Liver (tissue), 10 donors: ENCODE measurements at places on chromosomes 13 and 19. TPM values are rescaled to one million over a fixed set of nuclear protein-coding genes. Genes with fewer than 3 reads are reported as not detected.

DNA sequence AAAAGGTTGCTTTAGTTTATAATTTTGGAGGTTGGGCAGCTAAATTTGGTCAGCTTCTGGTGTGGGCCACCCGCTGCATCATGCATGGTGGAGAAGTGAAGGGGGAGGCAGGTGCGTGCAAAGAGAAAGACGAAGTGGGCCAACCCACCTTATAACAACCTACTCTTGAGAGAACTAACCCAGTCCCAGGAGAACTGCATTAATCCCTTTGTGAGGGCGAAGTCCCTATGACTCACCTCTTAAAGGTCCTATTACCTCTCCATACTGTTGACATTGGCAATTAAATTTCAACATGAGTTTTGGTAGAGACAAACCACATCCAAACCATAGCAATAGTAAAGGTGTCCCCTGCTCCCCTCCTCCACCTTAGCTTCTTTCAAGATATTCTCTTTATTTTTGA lies 7.7 kb upstream of the FGF9 start:
- DNase-seq: no peak

DNA sequence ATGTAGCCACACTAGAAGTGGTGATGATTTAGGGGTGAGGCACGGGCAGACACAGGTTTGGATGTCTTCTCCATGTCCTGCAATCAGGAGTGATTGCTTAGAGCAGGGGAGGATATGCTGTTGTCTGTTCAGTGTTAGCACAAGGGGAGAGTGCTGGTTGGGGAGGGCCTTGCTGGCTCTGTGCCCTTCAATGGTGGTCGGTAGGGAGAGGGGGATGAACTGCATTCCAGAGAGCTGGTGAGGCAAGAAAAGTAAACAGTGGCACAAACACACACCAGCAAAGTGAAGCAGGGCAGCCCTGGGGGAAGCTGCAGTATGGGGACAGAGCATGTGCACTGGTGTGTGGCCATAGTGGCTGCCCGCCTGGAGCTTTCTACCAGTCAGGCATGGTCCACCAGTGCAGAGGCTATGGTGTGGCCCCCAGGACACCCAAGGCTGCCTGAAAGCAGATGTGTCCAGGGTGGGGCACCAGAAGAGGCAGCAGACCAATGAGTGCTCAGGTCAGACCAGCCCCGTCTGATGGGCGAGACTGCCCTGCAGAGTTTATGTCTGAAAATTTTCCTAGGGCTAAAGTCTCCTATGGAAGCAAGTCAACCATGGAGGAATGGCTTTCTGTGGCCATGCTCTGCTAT lies 1676.9 kb downstream of the PCDH9 start:
- no peak for DNase-seq

- DNase-seq: no peak
These were observed 101.2 kb downstream of the LHFPL6 start for GRCh38 chr13:39501702-39502324.

DNA sequence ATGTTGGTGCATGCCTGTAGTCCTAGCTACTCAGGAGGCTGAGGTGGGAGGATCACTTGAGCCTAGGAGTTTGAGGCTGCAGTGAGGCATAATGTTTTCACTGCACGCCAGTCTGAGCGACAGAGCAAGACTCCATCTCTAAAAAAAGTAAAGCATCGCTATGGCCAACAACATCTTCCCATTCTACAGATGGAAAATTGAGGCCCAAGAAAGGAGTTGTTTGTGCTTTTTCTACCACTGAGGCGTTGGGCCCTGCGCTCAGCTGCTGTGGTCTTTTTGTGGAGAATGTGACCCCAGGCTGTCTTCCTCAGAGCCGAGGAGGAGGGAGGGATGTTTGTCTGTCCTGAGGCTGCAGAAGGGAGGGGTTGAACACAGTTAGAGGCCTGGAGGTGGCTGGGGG lies 485 bp upstream of the C5AR2 start:
- DNase-seq: no peak

DNA sequence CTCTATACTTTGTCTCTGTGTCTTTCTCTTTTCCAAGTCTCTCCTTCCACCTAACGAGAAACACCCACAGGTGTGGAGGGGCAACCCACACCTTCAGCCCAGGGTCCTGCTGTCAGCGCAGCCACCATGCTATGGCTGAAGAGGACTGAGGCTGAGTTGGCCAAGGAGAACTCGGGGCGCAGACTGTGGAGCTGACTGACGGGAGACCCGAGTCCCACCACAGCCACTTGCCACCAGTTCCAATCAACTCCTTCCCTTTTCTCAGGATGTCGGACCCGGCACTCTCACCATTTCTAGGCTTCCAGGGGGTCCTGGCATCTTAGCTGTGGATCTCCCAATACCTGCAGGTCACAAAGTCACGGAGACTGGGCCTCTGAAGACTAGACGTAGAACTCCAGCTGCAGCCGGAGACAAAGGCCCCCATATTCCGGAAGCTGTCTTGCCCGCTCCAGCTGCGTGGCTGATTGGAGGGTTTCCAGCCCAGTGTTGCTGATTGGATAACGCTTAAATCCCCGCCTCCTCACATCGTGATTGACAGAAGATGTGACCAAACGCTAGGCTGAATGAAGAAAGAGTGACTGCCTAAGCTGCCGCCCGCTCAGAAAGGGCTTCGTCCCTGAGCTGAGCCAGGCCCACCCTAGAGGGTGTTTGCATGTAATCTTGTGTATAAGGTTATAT lies 63.6 kb downstream of the ZNF429 start:
- peak; percentile 95 for DNase-seq

- no peak for DNase-seq
These were observed 9.3 kb downstream of the GSK3A start for GRCh38 chr19:42233106-42233505.

DNA sequence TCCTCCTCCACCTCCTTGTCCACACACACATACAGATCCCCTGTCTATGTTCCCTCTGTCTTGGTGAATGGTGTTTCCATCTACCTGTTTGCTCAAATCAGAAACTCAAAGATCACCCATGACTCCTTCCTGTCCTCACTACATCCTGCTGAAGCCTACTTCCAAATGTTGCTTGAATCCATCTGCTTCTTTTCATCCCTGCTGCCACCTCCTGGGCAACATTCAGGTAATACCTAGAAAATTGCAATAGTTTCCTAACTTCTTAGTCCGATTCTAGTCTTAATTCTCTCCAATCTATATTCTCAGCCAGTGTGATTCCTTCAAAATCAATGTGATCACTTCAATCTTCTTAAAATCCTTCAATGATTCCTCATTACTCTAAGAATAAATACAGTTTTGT lies 155.5 kb upstream of the STARD13 start:
- no peak for DNase-seq

- no peak for DNase-seq
These were observed 49.3 kb downstream of the LIG4 start for GRCh38 chr13:108166078-108166477.

- DNase-seq: no peak
These were observed 297.0 kb downstream of the FGF9 start for GRCh38 chr13:21967871-21968270.

DNA sequence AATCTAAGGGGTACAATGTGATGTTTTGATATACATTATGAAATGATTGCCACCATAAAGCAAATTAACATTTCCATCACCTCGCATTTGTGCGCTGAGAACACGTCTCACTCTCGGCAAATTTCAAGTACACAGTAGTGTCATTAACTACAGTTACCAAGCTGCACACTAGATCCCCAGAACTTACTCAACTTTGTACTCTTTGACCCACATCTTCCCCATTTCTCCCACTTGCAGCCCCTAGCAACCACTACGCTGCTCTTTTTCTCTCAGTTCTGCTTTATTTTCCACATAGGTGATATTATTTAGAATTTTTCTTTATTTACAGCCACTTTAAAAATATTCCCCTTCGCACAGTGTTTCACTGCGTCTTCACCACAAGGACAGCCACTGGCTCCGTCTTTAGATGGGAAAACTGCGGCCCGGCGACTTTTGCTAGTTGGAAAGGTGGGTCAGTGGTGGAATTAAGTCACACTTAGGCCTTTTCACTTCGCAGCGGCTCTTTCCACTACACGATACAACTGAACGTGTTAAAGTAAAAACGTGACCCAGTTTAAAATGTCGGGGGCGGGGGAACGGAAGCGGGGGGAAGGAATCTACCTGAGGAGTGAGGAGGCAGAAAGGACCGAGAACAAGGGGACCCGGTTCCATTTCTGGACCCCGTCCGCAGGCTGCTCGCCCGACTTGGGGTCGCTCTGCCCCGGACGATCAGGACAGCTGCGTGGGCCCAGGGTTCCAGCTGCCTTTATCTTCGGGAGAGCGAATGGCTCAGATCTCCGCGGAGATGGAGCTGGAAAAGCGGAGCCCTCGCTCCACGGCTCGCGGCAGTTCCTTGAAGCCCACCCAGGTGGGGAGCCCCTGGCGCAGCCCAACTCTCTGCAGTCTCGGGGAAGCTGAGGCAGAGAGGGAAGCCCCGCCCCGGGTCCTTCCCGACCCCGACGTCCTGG lies 486.1 kb downstream of the UQCRFS1 start:
- no peak for DNase-seq

GRCh38 chr13:83056269-83056668 lies 826.0 kb downstream of the SLITRK1 start:
- DNase-seq: no peak

DNA sequence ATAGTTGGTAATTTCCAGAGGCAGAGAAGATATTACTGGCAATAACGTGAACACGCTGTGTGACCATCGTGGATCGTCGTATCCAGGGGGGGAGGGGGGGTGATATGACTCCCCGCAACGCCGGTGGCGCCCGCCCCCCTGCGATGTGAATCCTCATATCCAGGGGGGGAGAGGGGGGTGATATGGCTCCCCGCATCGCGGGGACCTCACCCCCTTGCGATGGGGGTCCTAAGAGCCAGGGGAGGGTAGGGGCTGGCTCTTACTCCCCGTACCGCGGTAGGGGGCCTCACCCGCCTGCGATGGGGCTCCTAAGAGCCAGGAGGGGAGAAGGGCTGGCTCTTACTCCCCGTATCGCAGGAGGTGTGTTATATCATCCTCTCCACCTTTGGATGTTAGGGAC lies 31.3 kb upstream of the RGCC start:
- no peak for DNase-seq

GRCh38 chr19:36152019-36152351 lies 262 bp downstream of the COX7A1 start:
- DNase-seq: no peak

GRCh38 chr13:34345258-34345965 lies 527.5 kb downstream of the RFC3 start:
- DNase-seq: no peak

DNA sequence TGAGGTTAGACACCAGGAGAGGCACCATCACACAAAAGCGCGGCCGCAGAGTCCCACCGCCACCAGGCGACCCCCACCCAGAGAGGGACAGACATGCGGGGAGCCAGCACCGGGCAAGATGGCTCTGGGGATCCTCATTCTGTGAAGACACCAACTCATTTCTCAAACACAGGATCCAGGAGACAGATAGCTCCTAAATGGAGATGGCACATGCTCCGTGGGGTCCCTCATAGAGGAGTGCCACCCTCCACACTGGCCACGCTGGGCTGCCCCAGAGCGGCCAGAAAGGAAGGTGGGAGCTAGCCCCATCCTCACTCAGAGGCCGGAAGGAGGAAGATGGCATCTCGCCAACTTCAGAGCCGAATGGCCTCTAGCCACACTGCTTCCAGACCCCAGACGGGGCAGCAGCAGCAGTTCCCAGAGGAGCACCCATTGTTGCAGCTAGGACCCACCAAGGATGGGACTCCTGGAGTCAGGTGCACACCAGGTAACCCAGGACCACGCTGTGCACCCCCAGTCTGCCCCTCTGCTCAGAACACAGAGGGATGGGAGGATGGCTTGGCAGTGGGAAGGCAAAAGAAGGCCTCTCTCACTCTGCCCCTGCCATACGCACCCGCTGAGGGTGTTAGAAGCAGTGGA lies 78.6 kb downstream of the ZIC5 start:
- DNase-seq: no peak

GRCh38 chr19:48955308-48955958 lies 758 bp downstream of the BAX start:
- DNase-seq: no peak

DNA sequence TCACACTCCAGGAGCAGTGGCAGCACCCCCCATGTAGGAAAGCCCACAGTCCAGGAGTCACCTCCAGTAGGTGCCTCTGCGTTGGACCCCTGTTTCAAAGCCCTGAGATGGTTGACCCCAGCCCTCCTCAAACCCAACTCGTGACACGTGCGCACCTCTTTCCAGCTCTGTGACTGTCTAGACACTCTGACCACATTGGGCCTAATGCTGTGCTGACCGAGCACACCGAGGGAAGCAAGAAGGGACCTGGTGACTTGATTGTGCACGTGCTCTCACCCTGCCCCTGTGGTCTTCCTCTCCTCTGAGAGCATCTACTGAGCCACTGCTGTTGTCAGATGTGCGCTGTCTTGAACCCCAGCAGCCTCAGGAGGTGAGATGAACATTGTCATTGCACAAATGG lies 22.9 kb upstream of the SLC35E1 start:
- DNase-seq: no peak

DNA sequence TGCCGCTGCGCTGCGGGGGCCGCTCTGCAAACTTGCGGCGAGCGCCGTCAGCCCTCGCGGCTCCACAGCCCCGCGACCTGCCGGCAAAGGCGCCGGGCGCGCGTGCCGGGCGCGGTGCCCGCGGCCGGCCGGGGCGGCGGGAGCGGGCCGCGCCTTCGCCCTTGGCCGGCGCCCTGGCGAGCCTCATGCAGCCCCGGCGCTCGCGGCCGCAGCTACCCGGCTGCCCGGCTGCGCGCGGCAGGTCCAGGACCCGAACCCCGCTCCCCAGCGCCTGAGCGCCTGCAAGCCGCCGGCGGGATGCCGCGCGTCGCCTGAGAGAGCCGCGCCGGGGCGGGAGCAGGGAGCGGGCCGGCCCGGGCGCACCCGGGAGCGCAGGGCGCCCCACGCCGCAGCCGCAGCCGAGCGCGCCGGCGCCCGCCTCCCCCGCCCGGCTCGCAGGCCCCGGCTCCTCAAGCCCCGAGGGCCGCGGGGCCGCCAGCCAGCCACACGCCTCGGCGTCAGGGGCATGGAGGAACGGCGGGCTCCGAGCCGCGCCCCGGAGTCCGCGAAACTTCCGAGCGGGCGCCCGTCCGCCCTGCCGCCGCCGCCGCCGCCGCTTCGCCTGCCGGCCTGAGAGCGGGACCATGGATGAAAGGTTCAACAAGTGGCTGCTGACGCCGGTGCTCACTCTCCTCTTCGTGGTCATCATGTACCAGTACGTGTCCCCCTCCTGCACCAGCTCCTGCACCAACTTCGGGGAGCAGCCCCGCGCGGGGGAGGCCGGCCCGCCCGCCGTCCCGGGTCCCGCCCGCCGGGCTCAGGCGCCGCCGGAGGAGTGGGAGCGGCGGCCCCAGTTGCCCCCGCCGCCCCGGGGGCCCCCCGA lies 564 bp downstream of the HS6ST3 start:
- no peak for DNase-seq

GRCh38 chr13:73556902-73557301 lies 498.1 kb downstream of the KLF5 start:
- no peak for DNase-seq

Gene CEACAM1
- 36.7 TPM for polyA plus RNA-seq

Gene IGFL2
- polyA plus RNA-seq: not detected

Gene ONECUT3
- polyA plus RNA-seq: not detected

Gene IZUMO4
- 1.3 TPM for polyA plus RNA-seq

Gene LACC1
- 2.5 TPM for polyA plus RNA-seq

Gene FOSB
- polyA plus RNA-seq: 0.51 TPM

Gene FAM124A
- 0.40 TPM for polyA plus RNA-seq

Gene TNFSF11
- polyA plus RNA-seq: 0.25 TPM

Gene RFC3
- 2.9 TPM for polyA plus RNA-seq

Gene FGF21
- polyA plus RNA-seq: 6.5 TPM

Gene LILRA6
- polyA plus RNA-seq: 1.9 TPM
